ENCODE measurements at places on chromosomes 11 and 22. TPM values are rescaled to one million over a fixed set of nuclear protein-coding genes. Genes with fewer than 3 reads are reported as not detected.

Gene CDON
- total RNA-seq = 5.5 TPM

DNA sequence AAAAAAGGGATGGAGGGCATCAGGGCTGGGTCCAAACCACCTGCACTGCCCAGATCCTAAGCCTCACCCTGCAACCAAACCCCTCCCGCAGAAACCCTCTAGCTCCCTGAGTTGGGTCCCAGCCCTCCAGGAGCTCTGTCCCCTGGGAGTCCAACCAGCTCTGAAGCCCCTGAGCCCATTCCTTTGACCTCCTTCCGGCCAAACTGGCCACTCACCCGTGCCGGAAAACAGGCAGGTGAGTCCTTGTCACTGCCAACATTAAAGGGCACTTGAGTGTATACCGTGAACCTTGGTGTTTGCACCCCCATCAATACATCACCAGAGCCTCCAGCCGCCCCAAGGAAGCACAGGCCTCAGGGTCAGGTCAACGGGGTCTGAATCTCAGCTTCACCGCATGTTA is 11.5 kb downstream of the MS4A15 start:
- no peak for DNase-seq

Gene WBP2NL
- total RNA-seq = 0.08 TPM

GRCh38 chr11:108768964-108769363 is 104.1 kb downstream of the DDX10 start:
- DNase-seq = no peak

DNA sequence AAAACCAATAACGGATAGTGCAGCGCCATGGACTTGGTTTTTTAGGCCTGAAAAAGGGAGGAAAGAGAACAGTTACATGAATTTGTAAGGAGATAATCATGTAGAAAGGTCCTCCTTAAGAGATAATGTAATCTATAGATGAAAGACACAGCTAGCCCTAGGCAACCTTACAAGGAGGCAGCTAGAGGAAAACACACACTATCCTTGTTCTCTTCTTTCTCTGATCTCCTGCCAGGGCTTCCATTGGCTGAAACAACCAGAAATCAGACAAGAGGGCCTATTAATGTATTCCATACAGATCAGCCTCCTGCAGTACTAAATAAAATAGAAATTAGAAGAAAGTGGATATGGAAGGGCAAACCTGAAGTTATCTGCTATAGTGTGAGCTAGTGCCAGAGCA is 53.0 kb downstream of the KCNA4 start:
- no peak for DNase-seq

GRCh38 chr11:86205421-86206336 is 38.9 kb upstream of the EED start:
- no peak for DNase-seq

- DNase-seq = no peak
Observed at GRCh38 chr11:68016904-68017817, 7.0 kb downstream of the ALDH3B1 start.

GRCh38 chr22:22836635-22837034 is 51.0 kb upstream of the IGLL5 start:
- DNase-seq = no peak

DNA sequence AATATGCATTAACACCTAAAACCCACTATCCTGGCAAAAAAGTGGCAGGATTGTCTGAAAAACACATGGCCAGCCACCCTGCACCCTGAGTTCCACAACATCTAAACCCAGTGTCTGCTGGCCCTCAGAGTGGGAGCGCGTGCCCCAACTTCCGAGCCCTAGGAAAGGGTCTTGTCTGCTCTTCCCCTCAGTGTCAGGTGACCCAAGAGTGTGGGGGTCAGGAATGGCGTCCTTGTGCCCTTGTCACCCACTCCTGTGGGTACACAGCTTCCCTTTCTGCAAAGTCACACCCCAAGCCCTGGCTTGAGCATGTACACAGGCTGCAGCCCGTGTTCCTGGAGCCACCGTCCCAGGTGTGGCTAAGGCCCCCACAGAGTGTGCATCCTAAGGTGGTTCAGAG is 67.6 kb downstream of the CDKN1C start:
- no peak for DNase-seq

DNA sequence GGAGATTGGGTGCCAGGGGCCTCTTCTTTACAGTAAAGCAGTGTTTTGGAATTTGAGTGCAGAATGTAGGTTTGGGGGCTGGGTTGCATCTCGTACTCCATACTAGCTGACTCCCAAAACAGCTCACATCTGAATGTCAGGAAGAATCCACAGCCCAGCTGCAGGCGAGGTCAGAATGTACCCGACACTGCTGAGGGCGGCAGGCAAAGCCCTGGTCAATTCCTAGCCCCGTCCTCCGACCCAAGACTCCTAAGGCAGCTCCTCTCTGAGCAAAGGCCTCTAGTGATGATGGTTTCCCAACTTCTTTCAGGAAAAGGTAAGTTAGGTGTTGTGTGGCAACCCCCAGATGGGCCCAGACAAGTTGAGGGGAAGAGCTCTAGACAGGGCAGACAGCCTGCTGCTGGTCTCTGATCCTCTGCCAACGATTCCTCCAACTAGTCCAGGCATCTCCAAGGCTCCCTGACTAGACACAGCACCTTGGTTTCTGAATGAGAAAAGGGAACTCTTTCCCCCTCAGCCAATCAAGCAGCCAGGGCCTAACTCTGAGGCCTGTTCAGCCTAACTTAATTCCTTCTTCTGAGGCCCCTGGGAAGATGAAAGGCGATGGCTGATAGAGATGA is 8.6 kb downstream of the LARGE2 start:
- DNase-seq = no peak

GRCh38 chr11:2930704-2931419 is 1.6 kb upstream of the PHLDA2 start:
- no peak for DNase-seq

Gene DAGLA
- total RNA-seq = 1.7 TPM

- no peak for DNase-seq
Observed at GRCh38 chr22:43510281-43511070, 98.7 kb downstream of the MPPED1 start.

DNA sequence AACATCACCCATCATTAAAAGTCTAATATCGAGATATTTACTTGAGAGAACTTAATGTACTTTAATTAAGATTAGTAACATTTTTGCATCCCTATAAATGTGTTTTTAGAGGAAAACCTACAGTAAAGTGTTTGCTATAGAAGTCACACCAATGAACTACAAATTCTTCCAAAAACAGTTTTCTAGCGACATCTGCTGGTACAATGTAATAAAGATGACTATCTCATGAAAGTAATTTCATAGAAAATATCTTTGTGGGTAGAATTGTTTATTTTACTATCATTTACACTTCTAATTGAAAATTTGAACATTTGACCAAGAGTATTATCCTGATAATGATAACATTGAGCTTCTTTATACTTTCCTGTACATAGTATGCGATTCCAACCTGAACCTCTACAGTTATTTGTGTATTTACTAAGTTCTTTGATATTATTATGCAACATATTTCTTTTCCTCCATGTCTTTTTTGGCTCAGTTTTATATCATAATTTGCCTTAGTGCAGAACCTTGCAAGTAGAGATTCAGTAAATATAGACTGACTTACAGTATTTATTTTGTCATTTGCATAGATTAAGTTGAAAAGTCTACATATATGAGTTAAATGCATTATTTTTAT is 252.7 kb downstream of the TMEM135 start:
- no peak for DNase-seq

GRCh38 chr22:40620464-40621046 is 16.0 kb downstream of the MRTFA start:
- no peak for DNase-seq

- DNase-seq = no peak
Observed at GRCh38 chr11:45158891-45159605, 12.6 kb downstream of the PRDM11 start.

Gene CASP4
- 80.9 TPM for total RNA-seq

- no peak for DNase-seq
Observed at GRCh38 chr11:125433454-125434121, 62.5 kb downstream of the FEZ1 start.

Gene BLID
- total RNA-seq = not detected

- no peak for DNase-seq
Observed at GRCh38 chr11:37786214-37786755, 1188.2 kb upstream of the RAG2 start.

- DNase-seq = no peak
Observed at GRCh38 chr11:26323837-26324236, 8.1 kb upstream of the ANO3 start.

DNA sequence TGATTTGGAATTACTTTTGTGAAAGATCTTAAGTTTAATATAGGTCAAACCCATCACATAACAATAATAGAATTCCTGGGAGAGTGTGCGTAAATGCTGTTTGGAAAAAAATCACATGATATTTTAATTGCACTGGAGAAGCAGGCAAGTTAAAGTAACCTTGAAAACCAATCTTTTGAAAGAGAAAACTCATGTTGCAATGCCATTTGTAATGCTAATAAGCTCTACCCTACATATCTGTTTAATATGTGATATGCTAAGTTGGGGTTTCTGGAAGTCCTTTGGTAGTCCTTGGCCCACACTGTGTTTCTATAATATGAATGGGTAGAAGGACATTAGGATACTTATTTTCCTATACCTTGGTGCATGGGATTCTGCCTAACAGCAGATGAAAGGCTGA is 370.4 kb downstream of the DDX10 start:
- DNase-seq = no peak

Gene C22orf31
- not detected for total RNA-seq

- DNase-seq = no peak
Observed at GRCh38 chr11:35654711-35655110, 7.9 kb upstream of the TRIM44 start.

GRCh38 chr22:42217752-42218280 is 52.6 kb downstream of the TCF20 start:
- no peak for DNase-seq

Gene FZD4
- 3.9 TPM for total RNA-seq

DNA sequence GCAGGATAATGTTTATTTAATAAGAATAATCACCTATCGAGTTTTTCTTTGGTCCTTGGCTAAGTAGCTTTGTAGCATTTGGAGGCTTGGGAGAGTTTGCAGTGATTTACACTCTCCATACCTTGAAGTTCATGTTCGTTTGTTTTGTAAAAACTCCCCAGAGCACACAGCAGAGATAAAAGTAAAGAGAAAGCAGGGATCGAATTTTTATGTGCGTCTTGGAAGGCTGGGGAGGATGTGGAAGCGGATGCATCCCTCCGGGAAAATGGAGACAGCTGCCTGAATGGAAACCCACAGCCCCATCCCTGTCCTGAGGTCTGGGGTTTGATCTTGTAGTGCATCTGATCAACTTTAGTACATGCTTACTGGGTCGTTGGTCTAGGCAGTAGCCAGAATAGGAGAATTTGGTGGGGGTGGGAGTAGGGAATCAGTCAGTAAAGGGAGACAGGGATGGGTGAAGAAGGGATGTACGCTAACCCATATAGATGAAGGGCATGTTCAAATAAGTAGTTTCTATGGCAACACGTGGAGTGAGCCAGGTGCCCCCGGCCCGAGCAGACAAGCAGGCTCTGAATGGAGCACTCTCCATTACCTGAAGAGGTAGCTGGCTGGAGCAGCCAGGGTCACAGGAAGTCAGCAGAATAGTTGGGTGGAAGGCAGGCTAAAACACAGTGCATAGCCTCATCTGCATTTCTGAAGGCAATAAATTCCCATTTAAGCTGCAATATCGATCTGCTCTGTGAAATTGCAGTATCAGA is 147.8 kb downstream of the COMMD9 start:
- DNase-seq = no peak

DNA sequence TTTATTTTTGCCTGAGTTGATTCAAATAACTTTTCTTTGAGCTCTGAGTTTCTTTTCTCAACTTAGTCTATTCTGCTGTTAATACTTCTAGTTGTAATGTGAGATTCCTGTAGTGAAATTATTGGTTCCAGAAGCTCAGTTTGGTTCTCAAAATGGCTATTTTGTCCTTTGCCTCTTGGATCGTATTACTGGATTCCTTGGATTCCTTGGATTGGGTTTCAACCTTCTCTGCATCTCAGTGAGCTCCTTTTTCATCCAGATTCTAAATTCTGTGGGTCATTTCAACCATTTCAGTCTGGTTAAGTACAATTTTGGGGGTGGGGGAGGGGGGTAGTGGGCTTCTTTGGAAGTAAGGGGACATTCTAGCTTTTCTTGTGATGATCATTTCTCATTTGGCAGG is 341.1 kb upstream of the CNTN5 start:
- no peak for DNase-seq

DNA sequence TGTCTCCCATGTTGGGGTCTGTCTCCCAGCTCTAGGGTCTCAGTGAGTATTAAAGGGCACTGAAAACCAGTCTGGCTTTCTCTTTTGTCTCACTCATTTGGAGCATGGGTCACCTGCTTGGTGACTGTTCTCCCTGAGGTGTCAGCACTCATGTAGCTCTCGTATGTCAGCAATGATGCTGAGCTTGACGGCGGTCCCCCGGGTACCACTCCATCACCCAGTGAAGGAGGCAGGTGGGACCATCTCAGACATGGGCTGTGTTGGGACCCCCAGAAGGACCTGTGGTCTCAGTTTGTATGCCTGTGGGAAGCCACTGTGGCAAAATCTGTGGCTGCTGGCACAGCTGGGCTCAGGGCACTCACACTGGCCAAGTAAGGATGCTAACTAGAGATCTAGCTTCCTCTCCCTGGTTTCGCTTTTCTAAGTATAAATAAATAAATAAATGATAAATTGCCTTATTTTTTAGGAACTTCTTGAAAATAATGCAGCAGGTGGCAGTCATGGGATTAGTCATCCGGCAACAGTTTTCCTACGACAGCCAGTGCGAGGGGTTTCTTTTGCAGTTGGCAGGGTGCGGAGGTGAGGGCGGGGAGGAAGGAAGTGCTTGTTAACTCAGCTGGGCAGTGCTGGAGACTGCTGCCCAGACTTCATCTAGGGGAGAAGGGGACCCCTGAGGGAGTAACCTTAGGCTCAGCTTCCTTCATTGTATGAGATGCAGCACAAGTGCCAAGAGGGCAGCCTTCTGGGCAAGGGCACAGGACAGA is 48.8 kb downstream of the OSBP2 start:
- DNase-seq = no peak

GRCh38 chr22:40400159-40400558 is 29.8 kb downstream of the SGSM3 start:
- DNase-seq = no peak

Gene DPP3
- total RNA-seq = 24.6 TPM

- DNase-seq = no peak
Observed at GRCh38 chr22:33166206-33166605, 108.0 kb upstream of the SYN3 start.

- DNase-seq = no peak
Observed at GRCh38 chr22:25085156-25085555, 114.5 kb upstream of the CRYBB3 start.

Gene TYMP
- 86.0 TPM for total RNA-seq

DNA sequence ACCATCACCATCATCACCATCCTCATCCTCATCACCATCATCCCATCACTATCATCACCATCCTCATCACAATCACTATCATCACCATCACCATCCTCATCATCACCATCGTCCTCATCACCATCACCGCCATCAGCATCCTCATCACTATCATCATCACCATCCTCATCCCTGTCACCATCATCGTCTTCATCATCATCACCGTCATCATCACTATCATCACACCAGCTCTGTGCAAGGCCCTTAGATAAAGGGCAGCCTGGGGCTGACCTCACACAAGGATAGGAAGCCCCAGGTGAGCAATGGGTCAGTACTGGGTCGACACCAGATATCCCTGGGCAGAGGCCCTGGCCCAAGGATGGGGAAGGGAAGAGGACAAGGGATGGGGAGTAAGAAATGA is 16.1 kb downstream of the RTN4R start:
- no peak for DNase-seq

Measured in esophagus squamous epithelium (tissue), 5 donors.